Renal cortex interstitium (tissue), 15 donors: ENCODE measurements at places on chromosomes 5 and 9. TPM values are rescaled to one million over a fixed set of nuclear protein-coding genes. Genes with fewer than 3 reads are reported as not detected.

ASS1 gene
- polyA plus RNA-seq: 309 TPM

FAM200C gene
- 13.5 TPM for polyA plus RNA-seq

LRRC70 gene
- 6.9 TPM for polyA plus RNA-seq

RFESD gene
- 4.1 TPM for polyA plus RNA-seq

SLC45A2 gene
- polyA plus RNA-seq: 0.54 TPM

SNCAIP gene
- polyA plus RNA-seq: 24.9 TPM

IL9 gene
- polyA plus RNA-seq: not detected

SLCO6A1 gene
- polyA plus RNA-seq: 0.11 TPM

DNA sequence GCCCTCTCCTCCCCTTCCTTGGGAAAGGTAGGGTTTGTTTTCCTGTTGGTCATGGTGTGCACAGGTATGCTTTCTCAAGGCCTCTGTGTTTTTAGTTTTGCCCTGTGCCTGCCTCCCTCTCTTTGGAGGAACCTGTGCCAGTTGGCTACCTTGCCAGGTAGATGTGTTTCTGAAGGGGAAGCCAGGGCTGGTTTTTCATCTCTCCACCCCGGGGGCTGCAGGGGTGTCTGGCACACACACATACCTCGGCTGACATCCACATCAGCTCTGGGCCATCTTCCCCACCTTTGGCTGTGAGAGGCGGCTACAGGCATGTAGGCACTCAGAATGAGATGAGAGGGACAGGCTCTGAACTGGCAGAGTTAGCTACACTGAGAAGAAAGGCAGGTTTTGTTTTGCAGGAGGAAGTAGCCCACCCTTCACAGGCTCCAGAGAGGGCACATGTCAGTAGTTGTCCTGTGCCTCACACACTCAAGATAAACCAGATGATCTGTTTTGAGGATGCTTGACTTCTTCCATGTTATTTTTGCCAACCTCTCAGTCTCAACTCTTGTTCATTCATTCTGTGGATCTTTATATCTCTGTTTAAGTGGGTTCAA lies 9.7 kb downstream of the RGMB start:
- DNase-seq: no peak

- no peak for DNase-seq
Measured at GRCh38 chr5:143542798-143543144, 139.3 kb upstream of the NR3C1 start.

- no peak for DNase-seq
Measured at GRCh38 chr9:70948744-70949143, 172.7 kb downstream of the TRPM3 start.

- no peak for DNase-seq
Measured at GRCh38 chr5:76388791-76389512, 14.1 kb upstream of the IQGAP2 start.

DNA sequence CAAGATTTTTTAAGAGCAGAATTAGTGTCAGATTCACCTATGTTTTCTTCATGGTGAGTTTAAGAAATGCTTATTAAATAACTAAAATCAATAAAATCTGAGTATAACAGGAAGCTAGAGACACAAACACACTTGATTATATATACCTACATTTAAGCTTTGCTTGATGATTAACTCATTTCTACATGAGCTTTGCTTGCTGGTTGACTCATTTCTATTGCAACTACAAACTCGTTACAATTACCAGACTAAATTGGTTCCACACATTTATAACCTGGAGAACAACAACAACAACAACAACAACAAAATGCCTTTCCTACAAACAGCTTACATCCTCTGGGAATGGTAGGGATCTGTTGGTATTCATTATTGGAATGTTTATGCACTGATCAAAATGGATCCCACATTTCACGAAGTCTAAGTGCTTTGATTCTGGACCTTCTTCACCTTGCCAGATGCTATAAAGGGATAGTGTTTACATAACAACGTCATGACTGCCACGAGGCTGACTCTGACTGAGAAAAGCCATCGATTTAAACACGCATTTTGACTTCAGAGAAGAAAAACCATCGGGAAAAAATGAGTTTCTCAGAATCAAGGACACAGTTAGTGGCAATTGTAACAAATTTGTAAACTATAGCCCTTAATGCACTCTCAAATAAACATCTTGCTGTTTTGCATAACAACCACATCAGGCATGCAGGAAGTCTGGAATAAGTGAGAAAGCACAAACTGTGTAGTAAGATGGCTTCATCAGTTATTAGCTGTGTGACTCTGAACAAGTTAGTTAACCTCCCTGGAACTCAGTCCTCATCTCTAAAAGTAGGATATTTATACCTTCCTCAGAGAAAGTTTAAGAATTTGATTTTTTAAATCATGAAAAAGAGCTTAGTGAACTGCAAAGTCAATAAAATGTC lies 49.8 kb downstream of the RASEF start:
- DNase-seq: no peak

DNA sequence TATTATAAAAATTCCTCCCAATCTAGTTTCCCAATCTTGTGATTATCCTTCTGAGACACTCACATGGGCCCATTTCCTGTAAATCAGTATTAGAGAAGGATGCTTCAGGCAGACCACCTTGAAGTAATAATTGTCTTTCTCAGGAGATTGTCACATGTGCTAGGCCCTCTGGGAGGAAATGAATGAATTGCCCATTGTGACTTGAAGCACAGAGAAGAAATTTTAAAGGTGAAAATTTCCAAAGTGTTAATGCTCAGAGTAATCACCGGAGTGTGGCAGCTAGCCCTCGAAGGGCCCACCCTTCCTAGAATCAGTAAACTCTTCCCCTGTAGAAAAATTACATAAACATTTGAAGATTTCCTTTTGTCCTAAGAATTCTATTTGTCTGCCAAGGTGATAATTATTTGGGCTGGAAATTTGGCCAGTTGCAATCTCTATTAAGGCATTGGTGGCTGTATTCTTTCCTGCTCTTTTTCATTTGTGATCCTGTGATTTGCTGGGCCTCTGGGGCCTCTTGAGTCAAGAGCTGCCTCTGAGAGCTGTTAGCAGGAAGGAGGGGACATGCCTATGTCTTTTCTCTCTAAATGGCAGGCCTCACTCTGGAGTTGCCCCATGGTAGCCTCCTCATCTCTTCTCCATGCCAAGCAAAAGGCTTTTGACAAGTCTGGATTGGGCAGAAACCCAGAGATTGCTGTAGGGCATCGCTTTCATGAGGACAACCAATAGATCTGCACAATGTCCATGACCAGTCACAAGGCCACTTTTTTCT lies 371.5 kb upstream of the ACTBL2 start:
- no peak for DNase-seq

DNA sequence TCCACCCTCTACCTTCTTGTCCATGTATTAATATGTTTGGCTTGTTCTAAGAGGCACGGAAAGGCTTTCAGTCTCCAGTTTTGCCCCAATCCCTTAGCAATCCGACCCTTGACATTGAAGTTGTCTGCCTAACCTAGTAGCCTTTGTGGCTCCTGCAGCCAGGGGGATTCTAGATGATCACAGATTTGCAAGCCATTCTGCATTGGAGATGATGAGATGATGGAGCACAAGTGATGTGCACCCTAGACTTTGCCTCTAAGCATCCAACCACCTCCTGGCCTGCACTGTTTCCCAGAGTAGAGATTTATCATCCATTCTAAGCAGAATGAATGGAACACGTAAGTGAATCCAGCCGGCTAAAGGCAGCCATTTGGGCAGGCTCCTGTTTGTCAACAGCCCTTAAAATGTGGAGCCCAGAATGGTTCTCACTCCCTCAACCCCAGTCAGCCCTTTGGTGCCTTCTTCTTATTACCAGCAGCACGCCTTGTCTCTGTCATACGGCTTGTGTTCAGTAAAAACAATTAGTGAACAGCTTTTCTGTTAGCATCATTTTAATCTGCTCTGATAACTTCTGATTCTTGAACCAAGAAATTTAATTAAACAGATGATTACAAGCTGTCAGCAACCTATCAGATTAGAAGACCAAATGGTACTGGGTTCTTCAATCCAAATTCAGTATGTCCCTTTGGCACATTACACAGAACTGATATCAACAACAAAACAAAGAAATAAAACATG lies 5.7 kb upstream of the TRAF1 start:
- no peak for DNase-seq

DNA sequence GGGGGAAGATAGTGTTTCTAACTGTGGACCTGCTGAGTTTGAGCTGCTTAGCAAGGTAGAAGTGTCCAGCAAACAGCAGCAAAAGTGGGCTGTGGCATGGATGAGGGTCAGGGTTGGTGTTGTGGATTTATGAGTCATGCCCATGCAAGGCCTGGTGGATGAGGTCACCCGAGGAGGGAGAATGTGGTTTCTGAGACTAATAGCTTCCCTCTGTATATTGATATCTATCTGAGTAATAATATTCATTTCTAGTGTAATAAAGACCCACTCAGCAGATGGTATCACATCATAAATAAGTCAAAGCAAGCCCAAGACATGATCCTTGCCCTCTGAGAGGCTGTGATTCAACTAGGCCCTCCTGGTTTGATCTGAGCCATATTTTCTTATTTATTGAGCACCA lies 597.8 kb upstream of the CLINT1 start:
- DNase-seq: no peak

DNA sequence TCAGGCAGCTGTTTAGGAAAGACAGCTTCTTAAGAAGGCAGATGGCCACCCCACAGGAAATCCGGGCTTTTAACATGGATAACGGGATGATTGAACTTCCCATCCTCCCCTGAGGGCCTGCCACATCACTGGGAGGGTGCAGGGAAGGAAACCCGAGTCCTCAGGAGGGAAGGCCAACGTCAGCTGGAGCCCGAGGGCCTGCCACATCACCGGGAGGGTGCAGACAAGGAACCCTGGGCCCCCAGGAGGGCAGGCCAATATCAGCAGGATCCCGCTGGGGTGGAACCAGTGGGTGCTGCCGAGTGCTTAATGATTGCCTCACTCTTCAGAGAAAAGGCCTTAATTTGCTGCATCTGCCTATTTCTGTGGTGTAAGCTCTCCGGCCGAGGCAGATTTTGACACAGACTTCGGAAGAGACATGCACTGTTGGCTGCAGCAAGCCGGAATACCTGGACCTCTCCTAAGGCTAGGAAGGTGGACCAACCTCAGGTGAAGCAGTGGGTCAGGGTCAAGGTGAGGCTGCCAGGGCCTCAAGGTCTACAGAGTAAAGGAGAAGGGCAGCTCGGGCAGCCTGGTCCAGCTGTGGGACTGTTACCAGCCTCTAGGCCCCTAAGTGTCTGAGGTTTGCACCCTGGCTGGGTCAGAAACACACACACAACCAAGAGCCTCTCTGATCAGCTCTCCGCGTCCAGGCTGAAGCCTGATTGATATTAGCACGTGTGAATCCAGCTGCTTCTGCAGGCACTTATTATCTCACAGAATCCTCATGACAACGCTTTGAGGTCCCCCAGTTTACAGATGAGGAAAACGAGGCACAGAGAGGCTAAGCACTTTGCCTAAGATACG lies 14.8 kb upstream of the COL5A1 start:
- no peak for DNase-seq

GRCh38 chr5:86625148-86625547 lies 7.4 kb downstream of the COX7C start:
- DNase-seq: no peak

- no peak for DNase-seq
Measured at GRCh38 chr9:111798786-111799185, 4.0 kb upstream of the SHOC1 start.

- no peak for DNase-seq
Measured at GRCh38 chr9:136088481-136088938, 6.6 kb downstream of the NACC2 start.

GRCh38 chr5:124060413-124061067 lies 548.6 kb downstream of the CSNK1G3 start:
- DNase-seq: no peak

GRCh38 chr9:112049811-112050516 lies 125.1 kb downstream of the SUSD1 start:
- no peak for DNase-seq

- DNase-seq: no peak
Measured at GRCh38 chr5:172131690-172132089, 56.3 kb downstream of the STK10 start.

- no peak for DNase-seq
Measured at GRCh38 chr5:42300496-42300895, 122.7 kb upstream of the GHR start.

- no peak for DNase-seq
Measured at GRCh38 chr5:158943057-158943456, 156.7 kb downstream of the EBF1 start.

- DNase-seq: no peak
Measured at GRCh38 chr5:40367255-40367654, 312.5 kb upstream of the PTGER4 start.

GRCh38 chr9:134234001-134234660 lies 69.8 kb upstream of the RNU6ATAC start:
- no peak for DNase-seq

DNA sequence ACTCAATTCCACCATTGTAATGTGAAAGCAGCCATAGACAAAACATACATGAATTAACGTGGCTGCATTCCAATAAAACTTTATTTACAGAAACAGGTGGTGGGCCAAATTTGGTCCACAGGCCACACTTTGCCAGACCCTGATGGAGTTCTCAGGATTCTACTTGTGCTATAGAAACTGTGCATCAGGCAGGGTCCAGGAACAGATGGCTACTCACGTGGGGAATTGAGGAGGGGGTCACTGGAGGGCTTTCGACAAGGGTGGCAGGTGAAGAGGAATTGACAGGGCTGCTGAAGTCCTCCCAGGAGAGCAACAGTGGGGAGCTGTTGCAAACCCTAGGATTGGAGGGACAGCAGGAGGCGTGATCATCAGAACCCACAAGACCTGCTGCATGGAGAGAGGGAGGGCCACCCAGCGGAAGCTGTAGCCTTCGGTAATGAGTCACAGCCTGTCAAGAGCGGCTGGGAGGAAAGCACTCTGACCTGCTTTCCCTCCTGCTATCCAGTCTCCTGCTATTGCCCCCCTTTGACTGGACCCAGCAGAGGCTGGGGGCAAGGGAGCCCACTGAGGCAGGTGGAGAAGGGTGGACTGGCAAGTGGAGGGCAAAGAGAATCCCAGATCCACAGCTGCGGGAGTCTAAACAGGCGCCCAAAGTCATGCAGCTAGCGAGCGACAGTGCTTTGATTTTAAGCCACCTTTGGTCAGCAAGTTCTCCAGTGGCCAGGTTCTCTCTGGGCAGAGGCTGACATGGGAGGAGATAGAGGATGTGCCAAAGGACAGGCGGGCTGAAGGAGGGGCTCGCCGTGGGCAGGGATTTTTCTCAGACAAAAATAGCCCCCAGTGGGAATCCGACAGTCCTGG lies 138.3 kb upstream of the SMIM23 start:
- DNase-seq: no peak

DNA sequence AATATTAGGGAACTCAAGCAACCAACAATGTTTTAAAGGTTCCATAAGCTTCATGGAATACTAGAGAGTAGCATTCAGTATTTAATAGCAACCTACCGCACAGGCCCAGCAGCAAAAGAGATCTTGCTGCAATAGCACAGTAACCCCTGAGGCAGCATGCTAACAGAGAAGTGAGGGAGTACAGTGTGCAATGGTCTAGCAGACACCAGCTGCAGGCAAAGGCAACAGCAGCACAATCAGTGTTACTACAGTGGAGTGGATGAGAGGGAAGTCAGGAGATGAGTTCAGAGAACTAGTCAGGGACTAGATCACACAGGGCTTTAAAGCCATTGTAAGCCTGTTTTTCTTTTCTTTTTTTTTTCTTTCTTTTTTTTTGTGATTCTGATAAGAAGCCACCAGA lies 2.8 kb downstream of the TICAM2 start:
- DNase-seq: no peak

GRCh38 chr9:91131433-91131839 lies 230.3 kb downstream of the AUH start:
- no peak for DNase-seq

GRCh38 chr9:34203992-34204635 lies 25.3 kb downstream of the UBAP1 start:
- DNase-seq: no peak
